Inflammatory macrophage (primary cell): ENCODE measurements at places on chromosomes 1 and 21.

GRCh38 chr21:27693376-27693775, 726.5 kb upstream of the ADAMTS5 start:
- no peak for DNase-seq

- DNase-seq: no peak
Observed at GRCh38 chr21:45386728-45387371, 18.1 kb upstream of the COL18A1 start.

DNA sequence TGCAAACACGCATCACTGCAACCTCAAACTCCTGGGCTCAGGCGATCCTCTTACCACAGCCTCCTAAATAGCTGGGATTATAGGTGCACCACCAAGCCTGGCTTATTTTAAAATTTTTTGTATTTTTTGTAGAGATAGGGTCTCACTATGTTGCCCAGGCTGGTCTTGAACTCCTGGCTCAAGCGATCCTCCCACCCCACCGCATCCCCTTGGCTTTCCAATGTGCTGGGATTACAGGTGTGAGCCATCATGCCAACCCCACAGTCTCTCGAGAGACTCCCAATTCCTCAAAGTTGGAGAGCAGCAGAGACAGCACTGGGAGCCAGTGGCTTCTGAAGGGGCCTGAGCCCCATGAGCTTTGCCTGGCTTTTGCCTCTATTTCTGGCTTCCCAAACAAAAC, 42.7 kb downstream of the PGBD5 start:
- DNase-seq: no peak

- DNase-seq: no peak
Observed at GRCh38 chr1:19619697-19620384, 24.3 kb upstream of the NBL1 start.

- DNase-seq: no peak
Observed at GRCh38 chr1:38505944-38506343, 353.6 kb downstream of the RRAGC start.

- no peak for DNase-seq
Observed at GRCh38 chr1:109631513-109632505, 12.2 kb downstream of the AMPD2 start.

DNA sequence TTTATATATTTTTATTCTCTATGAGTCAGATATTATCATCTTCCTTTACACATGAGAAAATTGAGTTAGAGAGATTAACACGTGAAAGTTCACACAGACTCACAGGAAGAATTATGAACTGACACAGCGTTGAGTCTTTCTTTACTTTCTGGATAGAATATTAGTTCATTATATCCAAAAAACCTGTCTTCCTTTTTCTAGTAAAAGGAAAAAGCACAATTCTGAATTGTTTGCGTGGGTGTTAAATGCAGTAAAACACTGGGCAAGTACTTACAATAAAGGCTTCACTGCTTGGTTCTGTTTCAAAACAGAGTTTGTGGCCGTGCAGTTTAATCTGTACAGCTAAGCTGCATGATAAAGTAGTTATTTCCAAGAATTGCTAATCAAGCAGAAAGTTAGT, 10.8 kb downstream of the MAGI3 start:
- DNase-seq: no peak

DNA sequence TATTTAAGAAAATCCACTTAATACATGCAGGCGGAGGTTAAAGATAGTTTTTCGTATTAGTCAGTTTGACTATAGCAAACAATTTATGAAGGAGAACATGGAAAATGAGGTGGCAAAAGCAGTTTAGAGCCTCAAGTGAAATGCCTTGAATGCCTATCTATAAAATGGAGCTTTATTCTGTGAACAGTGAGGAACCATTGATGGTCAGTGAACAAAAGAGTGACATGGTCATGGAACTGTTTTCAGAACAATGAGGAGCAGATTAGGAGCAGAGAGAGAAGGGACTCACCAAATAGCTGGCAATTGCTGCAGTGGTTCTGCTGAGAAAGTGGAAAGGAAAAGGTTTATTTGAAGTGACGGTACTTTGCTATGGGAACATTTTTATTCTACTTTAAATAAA, 299.8 kb downstream of the DUSP10 start:
- no peak for DNase-seq

- DNase-seq: no peak
Observed at GRCh38 chr1:27428316-27429028, 36.0 kb downstream of the GPR3 start.

DNA sequence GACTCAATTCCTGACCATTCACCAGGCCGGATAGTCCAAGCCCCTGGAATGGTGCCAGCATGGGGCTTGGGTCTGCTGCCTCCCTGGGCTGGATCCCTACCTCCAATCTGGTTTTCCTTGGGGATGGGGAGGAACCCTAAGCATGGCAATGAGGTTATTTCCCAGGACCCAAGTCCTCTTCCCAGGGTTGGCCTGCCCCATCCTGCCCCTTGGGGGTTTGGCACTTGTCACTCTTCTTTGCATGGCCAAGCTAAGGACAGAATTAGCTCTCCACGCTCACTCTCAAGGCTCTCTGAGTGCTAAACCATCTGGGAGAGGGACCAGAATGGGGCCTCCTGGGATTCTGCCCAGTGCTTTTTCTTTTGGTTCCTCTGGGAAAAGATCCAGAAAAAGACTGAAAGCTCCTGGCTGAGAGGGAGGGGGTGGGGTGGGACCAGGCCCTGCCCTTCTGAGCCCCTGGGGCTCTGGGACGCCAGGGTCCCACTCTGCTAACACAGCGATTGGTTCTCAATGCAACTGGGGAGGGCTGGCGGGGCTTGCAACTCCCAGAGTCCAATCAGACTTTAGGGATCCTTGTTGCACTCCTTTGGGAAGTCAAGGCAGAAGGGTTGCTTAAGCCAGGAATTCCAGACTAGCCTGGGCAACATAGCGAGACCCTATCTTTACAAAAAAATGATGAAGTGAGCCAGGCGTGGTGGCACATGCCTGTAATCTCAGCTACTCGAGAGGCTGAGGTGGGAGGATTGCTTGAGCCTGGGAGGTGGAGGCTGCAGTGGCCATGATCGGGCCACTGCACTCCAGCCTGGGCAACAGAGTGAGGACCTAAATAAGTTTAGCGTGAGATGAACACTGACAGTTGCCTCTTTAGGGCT, 52.7 kb downstream of the DHRS3 start:
- DNase-seq: no peak

DNA sequence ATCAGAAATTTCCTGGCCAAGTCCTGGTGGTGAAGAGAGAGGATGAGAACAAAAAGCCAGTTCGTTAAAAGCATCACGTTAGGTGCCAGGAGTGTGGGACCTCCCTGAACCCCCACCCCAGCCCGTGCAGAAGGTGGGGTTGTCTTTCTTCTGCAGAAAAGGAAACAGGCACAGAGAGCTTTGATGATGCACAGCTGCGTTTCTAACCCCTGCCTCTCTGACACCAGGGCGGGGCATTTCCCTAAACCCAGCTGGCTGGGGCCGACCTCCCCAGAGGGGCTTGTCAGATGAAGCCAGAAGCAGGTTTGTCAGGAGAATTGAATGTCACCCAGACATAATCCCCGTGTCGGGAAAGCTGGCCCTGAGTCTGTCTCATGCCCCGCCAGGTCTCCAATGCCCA, 189.3 kb upstream of the EDN2 start:
- DNase-seq: no peak

DNA sequence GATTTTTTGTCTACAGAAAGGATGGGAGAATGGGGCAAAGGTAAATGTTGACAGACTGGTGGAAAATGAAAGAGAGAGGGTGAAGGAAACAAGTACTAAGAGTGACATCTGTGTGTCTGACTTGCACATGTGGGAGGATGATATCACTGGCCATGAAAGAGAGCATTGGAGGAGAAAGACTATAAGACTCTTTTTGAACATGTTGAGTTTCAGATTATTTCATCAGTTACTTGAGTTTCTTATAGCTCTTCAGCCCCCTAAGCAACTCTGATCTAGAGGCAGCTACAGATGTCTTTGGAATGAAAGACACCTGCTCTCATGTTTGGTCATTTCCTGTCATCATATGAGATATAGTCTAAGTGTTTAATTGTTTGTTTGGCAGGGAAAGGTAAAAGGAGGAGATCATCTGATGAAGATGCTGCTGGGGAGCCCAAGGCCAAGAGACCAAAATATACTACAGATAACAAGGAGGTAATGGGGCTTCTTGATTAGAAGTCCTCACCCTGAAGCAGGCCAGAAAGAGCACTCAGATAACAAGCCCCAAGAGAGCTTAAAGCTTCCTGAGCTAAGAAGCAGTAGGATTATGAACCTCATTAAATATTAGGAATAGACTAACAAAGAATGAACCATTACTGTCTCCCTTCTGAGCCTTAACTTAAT, 4.5 kb downstream of the POLR3C start:
- DNase-seq: no peak

GRCh38 chr1:201506092-201506491, 831 bp downstream of the CSRP1 start:
- DNase-seq: no peak

GRCh38 chr1:63450416-63450815, 72.6 kb downstream of the ITGB3BP start:
- DNase-seq: no peak

DNA sequence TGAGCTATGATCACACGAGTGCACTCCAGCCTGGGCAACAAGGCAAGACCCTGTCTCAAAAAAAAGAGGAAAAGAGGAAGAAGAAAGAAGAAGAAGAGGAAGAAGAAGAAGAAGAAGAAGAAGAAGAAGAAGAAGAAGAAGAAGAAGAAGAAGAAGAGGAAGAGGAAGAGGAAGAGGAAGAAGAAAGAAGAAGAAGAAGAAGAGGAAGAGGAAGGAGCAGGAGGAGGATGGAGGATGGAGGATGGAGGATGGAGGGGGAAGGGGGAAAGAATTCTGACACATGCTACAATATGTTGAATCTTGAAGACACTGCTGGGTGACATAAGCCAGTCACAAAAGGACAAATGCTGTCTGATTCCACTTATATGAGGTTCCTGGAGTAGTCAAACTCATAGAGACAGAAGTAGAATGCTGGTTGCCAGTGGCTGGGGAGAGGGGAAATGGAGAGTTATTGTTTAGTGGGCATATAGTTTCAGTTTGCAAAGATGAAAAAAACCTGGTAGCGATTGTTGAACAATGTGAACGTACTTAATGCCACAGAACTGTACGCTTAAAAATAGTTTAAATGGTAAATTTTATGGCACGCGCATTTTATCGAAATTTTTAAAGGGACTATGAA, 47.3 kb upstream of the COA6 start:
- peak; percentile 29 for DNase-seq

DNA sequence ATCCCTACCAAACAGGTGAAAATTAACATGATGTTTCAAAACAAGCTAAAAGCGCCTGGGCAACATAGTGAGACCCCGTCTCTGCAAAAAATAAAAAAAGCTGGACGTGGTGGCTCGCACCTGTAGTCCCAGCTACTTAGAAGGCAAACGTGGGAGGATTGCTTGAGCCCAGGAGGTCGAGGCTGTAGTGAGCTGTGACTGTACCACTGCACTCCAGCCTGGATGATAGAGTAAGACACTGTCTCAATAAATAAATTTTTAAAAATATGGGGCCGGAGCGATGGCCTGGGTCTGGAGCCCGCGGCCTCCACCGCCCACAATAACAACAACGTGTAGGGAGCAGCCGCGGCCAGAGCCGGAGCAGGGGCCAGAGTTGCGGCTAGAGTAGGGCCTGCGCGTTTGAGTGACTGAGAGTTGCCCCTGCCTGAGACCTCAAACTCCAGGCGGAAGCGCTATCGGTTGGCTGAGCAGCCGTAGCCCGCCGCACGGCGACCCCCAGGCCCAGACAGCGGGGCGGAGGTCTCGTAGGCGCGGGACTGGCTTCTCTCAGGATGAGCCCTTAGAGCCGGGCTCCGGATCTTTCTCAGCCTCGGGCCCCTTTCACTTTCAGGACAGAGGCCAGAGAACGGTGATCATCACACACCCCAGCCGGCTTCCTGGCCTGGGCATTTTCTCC, 41.4 kb downstream of the ZMYM1 start:
- no peak for DNase-seq

DNA sequence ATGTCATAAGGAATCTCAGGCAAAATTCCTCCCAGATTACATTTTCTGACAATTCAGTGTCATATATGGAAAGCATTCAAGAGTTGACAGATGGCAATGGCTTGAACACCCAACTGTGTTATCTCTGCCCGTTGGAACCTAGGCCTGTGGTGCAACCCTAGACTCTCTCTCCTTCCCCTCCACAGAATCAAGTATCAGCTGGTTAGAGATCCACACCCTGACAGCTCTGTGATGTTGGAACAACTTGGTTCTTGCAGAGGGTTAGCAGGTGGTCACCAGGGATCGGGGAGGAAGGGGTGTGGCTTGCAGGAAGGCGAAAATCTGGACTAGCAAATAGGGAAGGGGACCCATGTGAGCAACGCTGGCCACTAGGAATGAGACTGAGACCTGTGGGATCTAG, 26.3 kb downstream of the PCSK9 start:
- DNase-seq: no peak

- DNase-seq: no peak
Observed at GRCh38 chr1:43548285-43549271, 17.9 kb downstream of the PTPRF start.

DNA sequence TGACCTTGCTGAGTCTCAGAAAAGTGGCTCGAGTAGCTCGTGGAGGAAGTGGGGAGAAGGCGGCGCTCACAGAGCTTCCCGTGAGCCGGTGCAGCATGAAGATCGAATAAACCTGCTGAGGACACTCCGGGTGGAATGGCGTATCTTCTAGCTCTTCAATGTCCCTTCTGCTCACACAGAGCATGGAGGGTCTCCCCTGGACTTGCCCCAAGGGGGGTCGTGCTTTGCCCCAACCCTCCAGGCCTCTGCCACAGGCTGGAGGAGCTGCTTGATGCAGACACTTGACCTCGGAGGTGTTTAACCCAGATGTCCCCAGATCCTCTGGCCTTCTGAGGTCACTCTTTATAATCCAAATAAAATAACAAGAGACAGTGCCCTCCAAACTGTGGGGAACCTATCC, 2.2 kb upstream of the KRTAP10-12 start:
- DNase-seq: no peak

- DNase-seq: no peak
Observed at GRCh38 chr1:65363484-65363883, 54.1 kb downstream of the DNAJC6 start.

DNA sequence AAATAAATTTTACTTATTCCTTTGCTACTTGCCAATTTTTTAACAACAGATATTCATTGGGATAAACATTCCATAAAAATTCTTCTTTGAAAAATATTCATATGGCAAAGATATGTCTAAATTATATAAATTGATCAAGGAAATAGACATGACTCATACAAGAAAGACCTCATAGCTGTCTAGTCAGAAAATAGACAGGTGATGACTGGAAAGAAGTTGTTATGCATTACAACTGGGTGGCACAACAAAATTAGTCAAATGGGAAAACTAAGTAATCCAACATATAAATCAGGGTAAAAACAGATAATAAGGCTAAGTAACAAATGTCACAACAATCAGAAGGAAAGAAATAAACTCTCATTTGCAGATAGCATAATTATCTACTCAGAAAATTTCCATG, 92.0 kb downstream of the USH2A start:
- no peak for DNase-seq

DNA sequence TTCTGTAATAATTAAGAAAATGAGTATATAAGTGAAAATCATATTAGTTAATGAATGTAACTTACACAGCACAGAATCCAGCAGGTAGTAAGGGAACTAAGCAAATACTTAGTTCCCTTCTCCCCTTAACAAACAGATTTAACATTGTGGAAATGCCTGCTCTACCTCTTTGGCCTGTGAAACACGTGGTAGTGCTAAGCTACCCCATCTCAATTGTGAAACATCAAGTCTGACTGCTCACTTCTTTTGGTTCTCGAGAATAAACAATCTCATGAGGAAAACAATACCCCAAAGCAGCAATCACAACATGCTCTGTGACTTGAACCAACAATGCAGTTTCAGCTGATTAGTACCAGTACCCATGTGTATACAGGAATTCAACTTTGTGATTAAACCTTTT, 4.7 kb downstream of the MYSM1 start:
- no peak for DNase-seq

- no peak for DNase-seq
Observed at GRCh38 chr1:183231545-183231944, 45.5 kb downstream of the LAMC2 start.

GRCh38 chr21:38363693-38364092, 106.9 kb downstream of the KCNJ15 start:
- DNase-seq: no peak
